ENCODE measurements at places on chromosomes 3 and 15.

DNA sequence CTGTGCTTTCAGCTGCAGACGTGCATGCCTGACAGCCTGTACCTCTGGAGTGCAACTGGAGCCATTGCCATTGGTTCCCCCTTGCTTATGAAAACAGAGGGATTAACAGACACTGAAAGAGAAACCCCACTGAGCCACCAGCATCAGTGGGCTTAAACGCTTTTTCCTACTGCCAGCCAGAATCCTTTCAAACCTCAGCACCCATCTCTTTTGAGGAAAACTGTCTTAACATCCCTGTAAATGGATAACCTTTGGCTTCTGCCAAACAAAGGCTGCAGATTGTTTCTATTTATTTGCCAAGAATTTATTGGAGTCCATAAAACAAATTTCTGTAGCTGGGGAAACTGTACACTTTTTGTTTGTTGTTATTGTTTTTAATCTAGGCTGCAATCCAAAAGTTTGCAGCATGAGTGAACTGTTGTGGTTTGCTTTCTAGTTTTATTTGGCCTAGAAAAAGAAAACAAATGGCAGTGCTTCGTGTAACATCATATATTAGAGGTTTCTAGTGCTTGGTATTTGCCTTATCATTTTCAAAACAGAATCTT is 369.2 kb upstream of the IL12A start:
- no peak for DNase-seq

DNA sequence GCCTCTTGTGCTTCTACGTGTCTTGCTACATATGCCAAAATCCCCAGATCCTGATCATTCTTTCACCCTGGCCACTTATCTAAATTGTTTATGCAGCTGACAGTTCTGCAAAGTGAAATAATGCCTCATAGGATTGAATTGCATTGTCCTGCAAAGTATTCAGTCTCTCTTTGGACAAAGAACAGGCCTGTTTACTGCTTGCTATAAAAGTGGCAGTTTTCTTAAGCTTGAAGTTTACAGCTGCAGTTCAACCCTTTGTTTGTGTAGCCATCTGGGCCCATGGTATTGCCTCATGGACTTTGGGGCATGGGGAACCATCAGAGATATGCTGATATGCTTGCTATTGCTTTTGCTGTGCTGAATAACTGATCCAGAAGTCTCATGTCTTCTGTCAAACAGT is 523.2 kb downstream of the OTOL1 start:
- DNase-seq, result no peak

GRCh38 chr3:50278880-50279224 is at the start of gene LSMEM2:
Gene LSMEM2, plus strand, starts transcription at chr3:50279087. Its CDS starts 27 bp downstream, at chr3:50279114.
- no peak for DNase-seq

DNA sequence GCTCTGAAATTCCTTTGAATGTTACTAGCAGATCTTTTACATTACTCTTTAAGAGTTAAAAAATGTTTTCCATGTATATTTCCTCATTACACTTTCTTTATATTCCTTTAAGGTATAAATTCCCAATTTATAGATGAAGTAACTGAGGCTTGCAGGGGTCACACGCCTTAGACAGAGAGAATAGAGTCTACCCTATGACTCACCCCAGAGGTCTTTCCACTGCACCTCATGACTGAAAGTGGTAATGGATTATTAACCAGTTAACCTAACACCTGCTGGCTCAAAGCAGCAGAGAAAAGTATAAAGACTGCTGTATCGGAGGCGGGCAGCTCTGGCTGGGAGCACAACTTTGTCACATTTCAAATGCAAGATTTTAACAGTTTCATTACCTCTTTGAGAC is 37.7 kb downstream of the LDHAL6B start:
- DNase-seq, result no peak

GRCh38 chr3:104291878-104292277 is 1074.8 kb upstream of the ALCAM start:
- no peak for DNase-seq

- DNase-seq, result no peak
These were observed 130.8 kb downstream of the ZNF621 start for GRCh38 chr3:40655551-40655950.

DNA sequence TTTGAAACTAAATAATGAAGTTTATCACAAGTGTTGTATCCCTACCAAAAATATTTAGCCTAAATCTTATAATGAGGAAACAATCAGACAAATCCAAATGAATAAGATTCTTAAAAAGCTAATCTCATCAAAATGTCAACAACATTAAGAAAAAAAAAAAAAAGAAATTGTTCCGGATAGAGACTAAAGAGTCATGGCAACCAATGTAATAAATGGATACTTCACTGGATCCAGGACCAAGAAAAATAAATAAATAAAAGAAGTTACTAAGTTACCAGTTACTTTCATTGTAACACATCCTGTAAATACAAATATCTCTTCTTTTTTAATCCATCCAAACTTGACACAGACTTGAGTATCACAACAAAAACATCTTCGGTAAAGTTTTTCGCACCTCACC is 607 bp downstream of the MRPL47 start:
- no peak for DNase-seq

All from stimulated activated CD8-positive, alpha-beta memory T cell treated with anti-CD3 and anti-CD28 coated beads, Interleukin-12 subunit alpha, Interleukin-12 subunit beta, amount 100 ng/mL, for 4 hours (primary cell).